ENCODE measurements at places on chromosomes 16 and 17.

GRCh38 chr17:8701754-8702153 is 42.9 kb downstream of the CCDC42 start:
- no peak for DNase-seq

GRCh38 chr16:89815639-89816348 is 653 bp downstream of the FANCA start:
- DNase-seq, result no peak

DNA sequence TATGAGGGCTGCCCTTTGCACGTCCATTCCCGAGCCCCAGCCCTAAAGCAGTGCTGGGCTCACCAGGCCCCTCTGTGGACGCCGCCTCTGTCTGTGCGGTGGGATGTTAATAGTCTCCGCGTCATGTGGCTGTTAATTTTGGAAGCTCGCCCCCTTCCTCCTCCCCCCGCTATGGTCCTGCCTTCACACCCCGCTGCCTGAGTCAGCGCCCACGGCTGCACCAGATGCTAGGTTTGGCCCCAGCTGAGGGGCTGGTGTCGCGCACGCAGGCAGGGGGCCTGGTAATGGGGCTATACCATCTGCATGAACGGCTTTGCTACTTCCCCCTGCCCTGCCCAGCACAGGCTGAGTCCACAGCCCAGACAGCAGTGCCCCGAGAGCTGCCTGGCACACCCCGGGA is 4.1 kb upstream of the SSTR5 start:
- DNase-seq, result no peak

DNA sequence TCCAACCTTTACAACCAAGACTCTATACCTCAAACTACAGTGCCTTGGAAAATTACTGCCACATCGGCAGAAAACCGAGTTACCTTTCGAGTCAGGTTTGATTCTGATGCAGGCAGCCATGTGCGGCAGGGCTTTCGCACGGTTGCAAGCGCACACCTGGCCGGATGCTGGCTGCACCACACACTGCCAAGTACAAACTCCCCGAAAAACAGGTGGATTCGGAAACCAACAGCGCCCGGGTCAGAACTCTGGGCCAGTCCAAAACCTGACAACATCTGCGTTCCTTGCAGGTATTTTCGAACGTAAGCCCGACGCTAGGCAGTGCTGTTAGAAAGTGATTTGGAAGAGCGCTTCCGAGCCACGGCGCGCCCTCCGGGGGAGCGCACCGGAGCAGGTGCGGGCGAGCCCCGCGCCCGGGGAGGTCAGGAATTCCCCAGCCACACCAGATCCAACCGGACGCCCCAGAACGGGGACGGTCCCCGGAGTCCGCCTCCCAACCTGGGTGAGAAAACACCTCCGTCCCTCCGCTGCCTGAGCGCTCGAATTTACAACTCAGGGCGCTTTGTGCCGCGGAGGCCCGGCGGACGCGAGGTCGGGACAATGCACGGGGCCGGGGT is 1.2 kb downstream of the USP7 start:
- DNase-seq, result no peak

GRCh38 chr16:51148678-51149228 is 2.3 kb downstream of the SALL1 start:
- no peak for DNase-seq

GRCh38 chr17:47872651-47873161 is 21.7 kb upstream of the SP6 start:
- no peak for DNase-seq

DNA sequence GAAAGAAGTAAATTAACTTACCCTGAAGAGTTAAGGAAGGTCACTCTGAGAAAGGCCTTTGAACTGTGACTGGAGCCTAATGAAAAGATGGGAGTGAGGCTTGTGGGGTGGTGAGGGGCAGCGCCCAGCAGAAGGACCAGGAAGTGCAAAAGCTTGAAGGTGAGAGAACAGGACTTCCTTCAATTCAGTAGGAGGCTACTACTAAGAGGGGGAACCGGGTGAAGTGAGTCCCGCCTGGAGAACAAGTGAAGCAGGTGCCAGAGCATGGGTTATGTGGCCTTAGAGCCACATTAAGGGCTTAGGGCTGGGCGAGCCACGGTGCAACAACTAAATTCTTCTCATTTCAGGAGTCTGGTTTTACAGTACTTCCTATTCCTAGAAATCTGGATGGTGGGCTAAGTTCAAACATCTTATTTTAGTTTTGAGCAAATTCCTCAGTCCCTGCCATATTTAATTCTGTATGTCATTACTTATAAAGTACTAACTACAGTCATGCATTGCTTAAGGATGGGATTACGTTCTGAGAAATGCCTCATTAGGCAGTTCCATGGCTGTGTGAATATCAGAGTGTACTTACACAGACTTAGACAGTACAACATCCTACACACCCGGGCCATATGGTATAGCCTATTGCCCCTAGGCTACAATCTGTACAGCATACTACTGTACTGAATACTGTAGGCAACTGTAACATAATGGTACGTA is 5.1 kb downstream of the CFAP20 start:
- DNase-seq, result no peak

GRCh38 chr17:82415336-82415735 is 2.8 kb upstream of the HEXD start:
- no peak for DNase-seq

DNA sequence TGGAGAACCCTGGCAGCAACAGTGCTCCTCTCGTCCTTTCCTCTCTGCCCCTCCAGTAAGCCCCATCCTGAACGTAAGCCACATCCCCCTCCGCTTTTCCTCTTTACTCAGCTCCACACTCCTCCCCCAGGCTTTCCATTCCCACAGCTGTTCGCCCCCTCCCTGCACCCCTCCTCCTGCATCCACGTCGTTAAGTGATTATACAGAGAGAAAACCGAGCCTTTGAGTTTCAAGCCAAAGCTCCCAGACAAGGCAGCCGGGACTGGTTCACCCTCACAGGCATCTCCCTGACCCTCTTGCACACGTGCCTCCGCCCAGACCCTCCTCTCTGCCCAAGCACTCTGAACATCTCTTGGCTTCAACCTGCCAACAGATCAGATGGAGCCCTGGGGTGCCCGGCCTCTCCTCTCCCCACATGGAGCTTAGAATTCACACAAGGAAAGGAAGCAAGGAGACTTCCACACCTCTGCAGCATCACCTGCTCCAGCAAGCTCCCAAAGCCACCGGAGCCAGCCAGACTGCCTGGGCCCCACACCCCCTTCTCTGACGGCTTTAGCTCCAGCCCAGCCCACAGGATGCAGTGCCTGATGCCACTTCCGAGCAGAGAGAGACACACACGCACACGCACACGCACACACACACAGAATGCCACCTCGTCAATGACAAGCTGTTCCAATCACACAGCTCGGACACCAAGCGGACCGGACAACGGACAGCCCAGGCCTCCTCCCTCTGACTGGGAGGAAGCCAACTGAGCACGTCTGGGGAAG is 99.9 kb upstream of the CCL2 start:
- DNase-seq, result no peak

- no peak for DNase-seq
Measured at GRCh38 chr17:79549141-79549915, 61.5 kb downstream of the RBFOX3 start.

GRCh38 chr17:61568219-61569072 is 22.6 kb downstream of the NACA2 start:
- DNase-seq, result no peak

- no peak for DNase-seq
Measured at GRCh38 chr16:53058441-53058840, 3.6 kb downstream of the CHD9 start.

GRCh38 chr17:79852748-79853147 is 13.5 kb upstream of the CBX4 start:
- DNase-seq, result no peak

- DNase-seq, result no peak
Measured at GRCh38 chr17:38425031-38425430, 3.2 kb upstream of the ARHGAP23 start.

DNA sequence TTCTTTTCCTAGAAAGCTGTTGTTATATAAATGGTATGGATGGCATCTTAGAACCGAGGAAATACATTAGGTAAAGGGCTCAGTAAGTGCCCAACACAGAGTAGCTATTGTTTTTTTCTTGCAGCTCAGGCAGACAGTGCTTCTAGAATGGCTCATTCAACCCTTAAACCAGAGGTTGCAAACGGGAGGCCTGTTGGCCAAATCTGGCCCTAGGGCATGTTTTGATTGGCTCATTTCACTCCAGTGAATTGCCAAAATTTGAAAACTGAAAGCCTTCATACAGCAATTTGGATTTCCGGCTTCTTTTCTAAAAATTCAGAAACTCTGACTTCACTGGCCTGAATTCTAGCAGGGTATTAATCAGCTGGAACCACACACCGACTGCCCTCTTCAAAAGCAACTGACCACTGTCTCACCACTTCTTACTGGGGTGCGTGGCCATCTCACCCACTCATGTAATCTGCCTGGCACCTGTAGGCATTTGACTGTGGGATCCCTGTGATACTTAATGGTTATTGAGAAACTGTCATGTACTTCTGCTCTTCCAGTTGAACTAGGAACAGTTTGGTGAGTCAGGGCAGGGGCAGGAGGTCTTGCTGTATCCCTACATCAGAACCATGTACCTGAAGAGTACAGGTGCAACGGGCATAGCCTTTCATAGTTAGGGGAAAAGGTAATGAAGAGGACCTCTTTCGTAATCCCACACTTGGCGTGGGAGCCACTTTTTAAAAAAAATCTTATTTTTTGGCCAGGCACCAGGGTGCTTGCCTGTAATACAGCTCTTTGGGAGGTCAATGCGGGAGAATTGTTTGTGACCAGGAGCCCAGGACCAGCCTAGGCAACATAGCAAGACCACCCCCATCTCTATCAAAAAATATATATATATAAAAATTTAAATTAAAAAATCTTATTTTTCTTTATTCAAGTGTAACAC is 53.6 kb upstream of the SCNN1B start:
- DNase-seq, result no peak

DNA sequence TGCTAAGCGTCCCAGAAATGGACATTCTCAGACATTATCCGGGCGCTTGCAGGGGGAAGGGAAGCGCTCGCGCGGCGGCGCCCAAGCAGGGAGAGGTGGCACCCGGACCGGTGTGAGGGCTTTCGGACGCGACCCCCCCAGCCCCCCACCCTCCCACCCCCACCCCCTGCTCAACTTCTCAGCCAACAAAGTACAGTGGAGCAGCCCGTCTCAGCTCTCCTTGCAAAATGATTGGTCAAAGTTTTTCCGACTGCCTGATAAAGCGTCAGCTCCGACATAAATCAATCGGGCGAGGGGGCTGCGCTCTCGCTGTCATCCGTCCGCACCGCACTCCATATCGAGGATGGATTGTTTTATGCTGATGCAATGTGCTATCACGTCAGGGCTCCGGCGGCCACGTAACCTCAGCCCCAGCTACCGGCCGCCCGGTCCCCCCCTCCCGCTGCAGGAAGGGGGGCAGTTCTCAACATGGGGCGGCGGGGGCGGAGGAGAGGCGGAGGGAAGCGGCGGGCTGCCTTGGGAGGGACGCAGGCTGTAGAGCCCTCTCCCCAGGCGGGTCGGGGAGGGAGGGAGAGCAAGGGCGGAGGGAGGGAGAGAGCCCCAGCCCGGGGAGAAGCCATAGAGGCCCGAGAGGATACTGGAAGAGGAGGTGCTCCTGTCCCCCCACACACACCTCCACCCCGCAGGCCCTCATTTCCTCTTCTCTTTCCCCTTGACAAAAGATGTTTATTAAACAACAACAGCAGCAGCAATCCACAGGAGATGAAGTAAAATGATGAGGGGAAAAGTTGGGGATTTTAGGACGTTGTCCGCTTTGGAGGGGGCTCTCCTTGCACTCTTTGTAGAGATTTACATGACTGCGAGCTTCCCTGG is at the start of gene HOXB9:
Gene HOXB9, minus strand, starts transcription at position 114 of the 873 bp plus-strand sequence. Its CDS starts 89 bp downstream, at position 25.
- no peak for DNase-seq

- DNase-seq, result no peak
Measured at GRCh38 chr17:74712756-74713155, at the start of gene CD300LF. Gene CD300LF, minus strand, starts transcription at chr17:74712923. Its CDS starts 57 bp downstream, at chr17:74712866.

DNA sequence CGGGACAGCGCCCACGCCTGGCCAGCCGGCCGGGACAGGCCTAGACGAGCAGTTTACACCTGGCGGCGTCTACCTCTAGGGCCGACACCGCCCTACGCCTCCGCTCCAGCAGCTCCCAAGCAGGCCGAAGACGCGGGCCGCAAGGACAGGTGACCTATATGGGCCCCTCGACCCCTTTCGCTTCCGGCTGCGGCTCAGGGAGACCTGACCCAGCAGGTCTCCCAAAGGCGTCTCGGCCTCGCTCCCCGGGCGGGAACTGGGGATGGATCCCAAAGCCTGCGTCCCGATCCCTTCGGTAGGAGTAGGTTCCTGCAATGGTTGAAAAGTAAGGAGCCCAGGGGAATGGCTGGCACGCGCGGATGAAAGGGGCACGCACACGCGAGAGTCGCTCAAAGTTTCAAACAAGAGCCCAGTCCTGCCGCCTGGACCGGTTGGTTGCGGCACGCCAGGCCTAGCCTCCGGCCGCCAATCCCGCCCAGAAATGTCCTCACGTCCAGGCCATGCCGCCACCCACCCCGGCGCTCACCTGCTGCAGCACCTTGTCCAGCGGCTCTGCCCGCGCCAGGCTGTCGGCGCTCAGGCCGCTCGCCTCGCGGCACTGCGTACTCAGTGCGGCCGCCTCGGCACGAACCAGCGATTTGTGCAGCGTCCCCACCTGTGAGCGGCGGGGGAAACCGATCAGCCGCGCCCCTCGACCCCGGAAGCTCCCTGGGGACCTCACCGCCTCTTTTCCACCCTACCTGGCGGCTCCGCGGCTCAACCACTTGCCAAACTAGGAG is 630 bp downstream of the ESRP2 start:
- no peak for DNase-seq

GRCh38 chr17:68740555-68741447 is 139.6 kb upstream of the FAM20A start:
- DNase-seq, result no peak

GRCh38 chr17:50820651-50821050 is 14.7 kb upstream of the WFIKKN2 start:
- no peak for DNase-seq

DNA sequence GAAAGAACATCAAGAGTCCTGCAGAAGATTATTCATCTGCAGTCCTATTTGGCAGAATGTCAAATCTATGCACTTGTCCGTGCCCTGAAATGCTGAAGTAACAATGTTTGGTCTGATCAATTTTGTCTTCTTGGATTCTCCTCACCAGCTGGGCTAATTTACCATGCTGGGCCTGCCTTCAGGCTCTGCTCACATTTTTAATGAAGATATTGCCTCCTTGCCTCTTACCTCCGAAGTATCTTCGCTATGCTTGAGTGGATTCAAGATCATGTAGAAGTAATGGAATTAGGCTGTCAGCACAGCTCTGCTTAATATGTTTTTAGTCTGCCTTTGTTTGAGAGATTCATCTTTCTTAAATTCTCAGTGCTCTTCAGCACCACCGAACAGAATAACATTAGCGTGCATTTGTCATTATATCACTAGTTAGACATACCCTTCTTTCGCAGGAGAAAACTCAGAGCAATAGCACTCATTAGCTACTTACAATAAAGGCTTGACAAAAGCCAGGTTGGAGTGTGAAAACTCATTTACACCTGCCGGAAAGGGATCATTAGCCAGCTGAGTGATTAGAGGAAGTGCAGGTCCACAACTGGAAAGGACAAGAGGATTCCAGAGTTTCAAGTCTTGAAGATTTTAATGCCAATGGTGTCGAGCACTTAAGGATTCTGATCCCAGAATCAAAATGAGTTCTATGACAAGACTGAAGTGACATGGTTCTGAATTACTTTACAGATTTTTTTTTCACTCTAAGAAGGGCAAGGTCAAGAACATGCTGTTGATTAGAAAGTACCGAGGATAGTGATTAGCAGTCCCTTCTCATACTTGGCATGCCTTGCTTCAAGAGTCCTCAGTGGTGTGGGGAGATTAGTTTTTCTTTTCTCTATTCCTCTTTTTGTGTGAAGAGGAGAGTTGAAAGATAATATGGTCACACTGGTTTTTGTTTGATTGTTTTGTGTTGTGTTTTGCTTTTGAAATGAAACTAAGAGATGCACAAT is 405.6 kb upstream of the TOM1L1 start:
- no peak for DNase-seq

- no peak for DNase-seq
Measured at GRCh38 chr17:76472726-76473125, 5.3 kb downstream of the AANAT start.

Measured in stimulated activated CD8-positive, alpha-beta memory T cell treated with anti-CD3 and anti-CD28 coated beads, Interleukin-4, amount 100 ng/mL, for 4 hours (primary cell).